ENCODE measurements at places on chromosomes 4 and X. TPM values are rescaled to one million over a fixed set of nuclear protein-coding genes. Genes with fewer than 3 reads are reported as not detected.

DNA sequence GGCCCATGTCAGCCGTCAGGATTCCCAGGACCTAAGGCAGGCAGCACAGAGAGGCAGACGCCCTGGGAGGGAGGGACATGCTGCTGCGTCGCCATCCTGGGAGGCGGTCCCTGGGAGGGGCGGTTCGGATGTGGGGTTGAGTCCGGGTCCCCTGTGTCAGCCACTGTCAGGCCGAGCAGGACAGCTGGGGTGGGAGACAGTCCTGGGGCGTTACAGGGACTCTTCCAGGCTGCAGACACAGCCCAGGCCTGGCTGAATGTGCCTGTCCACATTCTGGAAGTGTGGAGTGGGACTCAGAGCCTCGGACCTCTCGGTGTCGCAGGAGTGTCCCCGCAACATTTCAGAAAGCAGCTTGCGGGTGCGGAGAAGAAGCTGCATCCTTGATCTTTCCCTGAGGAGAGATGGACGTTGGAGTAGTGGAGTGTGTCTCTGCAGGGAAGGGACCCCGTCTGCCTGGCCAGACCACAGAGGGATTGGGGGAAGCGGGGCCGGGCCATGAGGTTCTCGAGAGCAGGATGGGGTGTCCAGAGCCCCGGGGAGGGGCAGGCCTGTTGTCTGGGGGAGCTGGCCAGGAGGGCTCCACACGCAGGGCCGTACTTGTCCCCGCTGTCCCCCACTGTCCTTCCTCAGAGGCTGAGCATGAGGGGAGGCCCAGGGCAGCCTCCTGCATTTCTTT, 6.1 kb downstream of the AKAP17A start:
- no peak for DNase-seq

DNA sequence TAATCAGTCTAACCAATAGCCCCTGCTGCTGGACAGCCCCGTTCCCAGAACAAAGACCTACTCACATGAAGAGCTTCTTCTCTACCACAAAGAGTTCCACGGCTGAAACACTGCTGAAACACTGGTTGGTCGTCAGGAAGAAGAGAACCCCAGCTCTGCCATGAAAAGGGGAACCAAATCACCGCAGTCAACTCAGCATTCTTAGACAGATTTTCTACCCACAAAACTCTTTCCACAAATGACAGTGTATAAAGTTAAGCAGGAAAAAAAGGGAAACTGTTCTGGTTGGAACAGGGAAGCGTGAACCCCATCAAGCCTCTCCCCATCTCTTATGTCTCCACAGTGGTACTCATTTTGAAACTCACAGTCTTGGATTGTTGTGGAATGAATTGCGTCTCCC, 57.3 kb downstream of the ABCG2 start:
- no peak for DNase-seq

- no peak for DNase-seq
Observed at GRCh38 chr4:139171876-139172691, 4.9 kb downstream of the ELF2 start.

DNA sequence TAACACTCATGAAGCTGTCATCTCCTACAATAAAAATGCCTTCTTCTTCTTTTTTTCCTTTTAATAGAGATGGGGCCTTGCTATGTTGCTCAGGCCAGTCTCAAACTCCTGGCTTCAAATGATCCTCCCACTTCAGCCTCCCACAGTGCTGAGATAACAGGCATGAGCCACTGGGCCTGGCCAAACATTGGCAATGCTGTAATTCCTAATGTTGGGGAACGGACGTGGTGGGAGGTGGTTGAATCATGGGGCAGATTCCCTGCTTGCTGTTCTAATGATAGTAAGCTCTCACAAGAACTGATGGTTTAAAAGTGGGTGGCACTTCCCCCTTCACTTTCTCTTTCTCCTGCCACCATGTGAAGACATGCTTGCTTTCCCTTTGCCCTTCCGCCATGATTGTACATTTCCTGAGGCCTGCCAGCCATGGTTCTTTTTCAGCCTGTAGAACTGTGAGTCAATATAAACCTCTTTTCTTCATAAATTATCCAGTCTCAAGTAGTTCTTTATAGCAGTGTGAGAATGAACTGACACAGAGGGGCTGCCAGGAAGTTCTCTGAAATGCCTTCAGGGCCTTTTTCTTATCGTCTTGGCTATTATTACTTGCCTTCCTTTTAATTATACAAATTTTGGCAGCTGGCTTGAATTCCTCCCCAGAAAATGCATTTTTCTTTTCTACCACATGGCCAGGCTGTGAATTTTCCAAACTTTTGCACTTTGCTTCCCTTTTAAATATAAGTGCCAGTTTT, 93.0 kb downstream of the CENPC start:
- DNase-seq: no peak

GRCh38 chr4:121139533-121140222, 24.4 kb downstream of the TNIP3 start:
- no peak for DNase-seq

DNA sequence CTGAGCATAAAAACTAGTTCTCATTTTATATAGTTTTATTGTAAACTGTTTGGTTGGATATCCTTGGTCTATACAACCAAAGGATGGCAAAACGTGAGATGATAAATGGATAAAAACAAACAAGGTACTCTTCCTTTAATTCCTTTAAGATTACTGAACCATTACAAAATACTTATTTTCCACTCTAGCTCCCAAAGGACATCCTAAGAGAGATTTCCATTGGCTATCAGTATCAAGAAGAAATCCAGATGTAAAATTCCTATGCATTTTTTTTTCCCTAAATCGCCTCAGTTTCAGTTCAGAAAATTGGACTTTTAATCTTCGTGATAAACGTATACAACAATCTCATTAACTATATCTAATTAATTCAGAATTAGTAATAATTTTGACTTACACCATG, 2.3 kb downstream of the FBXL5 start:
- DNase-seq: no peak

GRCh38 chr4:139315221-139315675, 13.0 kb upstream of the NDUFC1 start:
- DNase-seq: no peak

DNA sequence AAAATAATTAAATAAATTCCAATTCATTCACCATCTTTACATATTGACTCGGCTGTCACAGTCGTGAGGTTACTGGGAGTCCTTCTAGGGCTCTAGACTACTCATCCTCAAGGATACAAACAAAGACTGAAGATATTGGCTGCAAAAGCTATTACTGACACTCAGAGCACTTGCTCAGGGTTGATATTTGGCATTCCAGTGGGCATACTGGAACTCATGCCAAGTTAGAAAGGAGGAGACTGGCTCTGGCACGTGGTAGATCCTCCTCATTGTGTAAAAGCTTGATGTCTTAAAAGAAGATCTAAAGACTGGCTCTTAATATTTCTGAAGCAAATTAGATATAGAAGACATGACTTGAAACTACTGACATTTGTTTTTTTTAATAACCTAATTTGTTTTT, 172.7 kb downstream of the GPM6A start:
- no peak for DNase-seq

The MMAA gene
- 12.0 TPM for total RNA-seq

The CAMK2D gene
- total RNA-seq: 33.6 TPM

The ZBTB33 gene
- 17.4 TPM for total RNA-seq
